ENCODE measurements at places on chromosomes 1 and 21. TPM values are rescaled to one million over a fixed set of nuclear protein-coding genes. Genes with fewer than 3 reads are reported as not detected.

ALPL gene
- total RNA-seq = 52.0 TPM

AIRE gene
- total RNA-seq = 0.10 TPM

UQCRHL gene
- 1.5 TPM for total RNA-seq

CYP4X1 gene
- total RNA-seq = not detected

BATF3 gene
- 10.8 TPM for total RNA-seq

CTSE gene
- not detected for total RNA-seq

KIAA1614 gene
- 7.4 TPM for total RNA-seq

NMNAT2 gene
- total RNA-seq = 0.51 TPM

PTGS2 gene
- 6.5 TPM for total RNA-seq

SEMA4A gene
- 21.1 TPM for total RNA-seq

TMCO1 gene
- total RNA-seq = 47.5 TPM

SF3B4 gene
- 43.4 TPM for total RNA-seq

FAM131C gene
- total RNA-seq = not detected

CCDC185 gene
- not detected for total RNA-seq

DMBX1 gene
- not detected for total RNA-seq

S100A9 gene
- total RNA-seq = 6,984 TPM

SDF4 gene
- total RNA-seq = 87.9 TPM

PEA15 gene
- 147 TPM for total RNA-seq

EXOC8 gene
- 21.3 TPM for total RNA-seq

ANGPTL3 gene
- not detected for total RNA-seq

ZSWIM5 gene
- 4.7 TPM for total RNA-seq

FCRL2 gene
- total RNA-seq = 56.5 TPM

CZIB gene
- 46.6 TPM for total RNA-seq

SAMSN1 gene
- 44.4 TPM for total RNA-seq

CDC7 gene
- 12.5 TPM for total RNA-seq

TDRD5 gene
- total RNA-seq = 0.14 TPM

TEX38 gene
- not detected for total RNA-seq

ADAMTSL4 gene
- total RNA-seq = 12.4 TPM

EPHA2 gene
- total RNA-seq = 22.5 TPM

FBLIM1 gene
- total RNA-seq = 62.0 TPM

OTUD7B gene
- 10.4 TPM for total RNA-seq

ETV3L gene
- not detected for total RNA-seq

FMO3 gene
- total RNA-seq = 0.20 TPM

OLFML3 gene
- total RNA-seq = 2.6 TPM

CYP4A11 gene
- not detected for total RNA-seq

CD1E gene
- 2.6 TPM for total RNA-seq

TEDDM1 gene
- total RNA-seq = not detected

RNU1-4 gene
- total RNA-seq = 7,912 TPM

ADORA3 gene
- 0.77 TPM for total RNA-seq

MDM4 gene
- 154 TPM for total RNA-seq

CRYAA gene
- not detected for total RNA-seq

All from spleen (tissue), 13 donors.